ENCODE measurements at places on chromosomes 5 and 9.

DNA sequence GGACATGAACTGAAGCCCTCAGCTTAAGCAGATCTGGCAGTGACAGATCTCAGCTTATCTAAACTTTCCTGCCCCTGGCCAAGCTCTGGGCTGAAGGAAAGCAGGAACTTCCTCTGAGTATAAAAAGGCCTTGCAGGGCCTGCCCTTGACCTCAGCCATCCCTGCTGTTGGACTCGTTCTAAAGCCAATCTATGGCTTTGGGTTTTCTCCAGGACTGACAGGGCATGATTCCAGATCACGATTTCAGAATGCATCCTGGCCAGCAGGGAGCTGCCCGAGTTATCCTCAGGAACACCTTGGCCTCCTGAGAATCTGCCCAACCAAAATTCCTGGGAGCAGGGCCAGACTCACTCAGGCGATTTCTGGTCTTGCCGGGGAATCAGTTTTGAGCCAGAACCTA, 502.7 kb downstream of the TLE4 start:
- DNase-seq = no peak

GRCh38 chr5:180575571-180575970, 15.7 kb downstream of the SCGB3A1 start:
- DNase-seq = no peak

GRCh38 chr5:57495285-57496086, 12.9 kb upstream of the ACTBL2 start:
- DNase-seq = no peak

DNA sequence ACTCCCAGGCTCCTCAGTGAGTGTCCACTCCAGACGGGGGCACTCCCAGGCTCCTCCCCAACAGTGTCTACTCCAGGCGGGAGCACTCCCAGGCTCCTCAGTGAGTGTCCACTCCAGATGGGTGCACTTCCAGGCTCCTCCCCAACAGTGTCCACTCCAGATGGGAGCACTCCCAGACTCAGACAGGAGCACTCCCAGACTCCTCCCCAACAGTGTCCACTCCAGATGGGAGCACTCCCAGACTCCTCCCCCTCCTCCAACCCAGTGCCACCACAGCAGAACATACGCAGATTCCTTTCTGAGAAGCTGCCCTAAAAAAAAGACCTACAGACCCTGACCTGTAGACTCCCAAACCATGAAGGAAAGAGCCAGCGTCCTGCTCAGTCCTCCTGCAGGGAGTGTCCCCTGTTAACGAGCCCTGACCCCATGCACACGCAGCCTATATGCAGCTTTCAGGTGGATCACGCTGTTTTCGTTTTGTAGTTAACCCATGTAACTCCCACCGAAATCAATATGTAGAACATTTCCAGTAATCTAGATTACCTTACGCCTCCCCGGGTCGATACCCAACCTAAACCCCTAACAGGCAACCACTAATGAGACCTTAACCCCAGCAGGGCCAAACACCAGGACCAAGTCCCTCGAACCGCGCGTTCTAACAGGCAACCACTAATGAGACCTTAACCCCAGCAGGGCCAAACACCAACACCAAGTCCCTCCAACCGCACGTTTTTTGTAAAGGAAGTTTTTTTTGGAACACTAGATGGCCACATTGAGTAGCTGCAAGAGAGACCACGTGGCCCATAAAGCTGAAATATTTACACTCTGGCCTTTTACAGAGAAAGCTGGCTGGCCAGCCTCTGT, 15.7 kb downstream of the PNPLA7 start:
- peak; percentile 89 for DNase-seq

DNA sequence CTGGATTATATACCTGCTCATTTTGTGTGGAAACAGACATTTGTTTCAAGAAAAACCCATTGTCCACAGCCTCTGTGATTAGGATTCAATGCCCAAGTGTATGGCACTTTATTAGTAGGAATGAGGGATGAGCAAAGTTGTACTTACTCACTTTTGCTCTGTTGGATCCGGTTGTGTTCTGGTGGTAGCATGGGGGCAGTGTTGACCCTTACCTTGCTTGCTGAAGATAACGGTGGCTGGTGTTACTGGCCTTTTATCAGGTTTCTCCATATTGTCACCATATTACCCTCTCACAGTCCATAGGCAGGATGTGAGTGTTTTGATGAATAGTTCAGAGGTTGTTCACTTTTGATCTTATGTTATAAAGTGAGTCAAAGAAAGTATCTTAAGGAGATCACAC, 42.7 kb upstream of the NUDT12 start:
- no peak for DNase-seq
